Stimulated activated CD4-positive, alpha-beta T cell treated with anti-CD3 and anti-CD28 coated beads, Interleukin-12 subunit alpha, Interleukin-12 subunit beta, amount 100 ng/mL, for 24 hours (primary cell): ENCODE measurements at places on chromosomes 7 and 10.

- DNase-seq = no peak
These were observed 105.7 kb downstream of the RPS24 start for GRCh38 chr10:78139341-78139740.

GRCh38 chr7:35339811-35340210 lies 85.9 kb upstream of the TBX20 start:
- DNase-seq = no peak

DNA sequence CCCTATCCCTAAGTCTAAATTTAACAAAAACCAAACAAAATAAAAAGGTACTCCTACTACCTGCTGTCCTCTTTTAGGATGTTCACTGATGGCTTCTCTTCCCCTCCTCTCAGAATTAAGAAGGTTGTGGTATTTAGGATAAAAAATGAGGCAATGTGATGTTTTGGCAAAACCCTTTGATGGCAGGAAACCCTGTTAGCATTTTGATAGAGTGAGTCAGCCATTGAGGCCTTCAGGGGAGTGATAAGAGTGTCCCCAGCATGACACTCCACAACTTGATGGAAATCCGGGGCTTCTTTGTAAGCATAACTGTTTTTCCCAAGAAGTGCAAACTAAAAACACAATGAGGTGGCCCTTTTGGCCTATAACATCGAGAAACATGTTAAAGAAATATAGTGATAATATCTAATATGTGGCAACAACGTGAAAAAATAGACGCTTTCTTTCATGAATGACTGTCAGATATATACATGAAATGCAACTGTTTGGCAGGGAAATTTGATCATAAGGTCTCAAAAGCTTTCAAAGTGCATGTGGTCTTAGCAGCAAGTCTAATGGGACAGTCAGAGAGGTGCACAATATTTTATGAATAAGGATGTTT lies 55.0 kb downstream of the PRTFDC1 start:
- no peak for DNase-seq

- no peak for DNase-seq
These were observed 77.7 kb upstream of the GLI3 start for GRCh38 chr7:42314696-42315095.

DNA sequence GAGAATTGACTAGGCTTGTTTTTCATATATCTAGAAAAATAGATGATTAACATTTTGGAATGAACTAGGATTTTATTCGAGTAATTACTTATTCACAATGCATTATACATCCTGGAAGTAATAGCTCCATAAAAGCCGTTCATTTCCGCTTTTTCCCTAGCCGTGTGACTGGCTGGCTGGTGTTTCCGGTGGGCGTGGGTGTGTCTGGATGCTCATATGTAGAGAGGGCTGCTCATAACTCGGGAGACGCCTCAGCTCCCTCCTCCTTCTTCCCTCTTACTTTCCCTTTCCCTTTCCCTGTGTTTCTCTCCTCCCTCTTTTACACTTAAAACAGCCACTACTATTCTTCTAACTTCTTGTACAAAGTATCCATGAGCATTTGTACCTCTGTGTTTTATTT lies 187.7 kb upstream of the VSTM2A start:
- DNase-seq = no peak

DNA sequence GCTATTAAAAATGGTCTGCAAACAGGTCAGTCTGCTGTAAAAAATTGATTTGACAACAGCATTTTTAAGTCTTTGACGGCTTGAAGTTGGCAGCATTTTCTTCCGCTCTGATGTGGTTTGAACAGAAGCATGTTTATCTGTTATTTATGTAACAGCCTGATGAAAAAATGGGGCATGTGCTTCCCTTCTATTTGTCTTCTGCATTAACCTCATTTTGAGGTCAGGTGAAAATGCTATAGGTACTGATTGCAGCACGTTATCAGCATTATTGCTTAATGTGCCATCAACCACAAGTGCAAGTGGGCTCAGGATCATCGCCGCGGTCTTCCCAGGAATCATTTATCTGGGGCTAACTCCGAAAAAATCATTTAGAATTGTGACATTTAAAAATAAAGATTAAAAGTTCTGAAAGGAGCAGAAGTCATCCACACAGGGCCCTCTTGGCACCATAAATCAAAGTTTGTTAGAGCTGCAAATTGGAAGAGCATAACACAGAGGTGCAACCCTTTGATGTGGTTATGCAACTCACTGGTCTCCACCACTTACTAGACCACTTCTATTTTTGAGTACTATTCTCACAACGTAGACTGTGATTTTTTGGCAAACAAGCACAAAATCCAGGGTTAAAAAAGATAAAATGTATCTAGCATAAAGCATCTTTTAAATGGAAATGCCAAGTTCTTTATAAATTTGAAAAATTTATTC lies 307.7 kb downstream of the MDFIC start:
- no peak for DNase-seq

- no peak for DNase-seq
These were observed 5.0 kb upstream of the LUC7L2 start for GRCh38 chr7:139354729-139355128.

DNA sequence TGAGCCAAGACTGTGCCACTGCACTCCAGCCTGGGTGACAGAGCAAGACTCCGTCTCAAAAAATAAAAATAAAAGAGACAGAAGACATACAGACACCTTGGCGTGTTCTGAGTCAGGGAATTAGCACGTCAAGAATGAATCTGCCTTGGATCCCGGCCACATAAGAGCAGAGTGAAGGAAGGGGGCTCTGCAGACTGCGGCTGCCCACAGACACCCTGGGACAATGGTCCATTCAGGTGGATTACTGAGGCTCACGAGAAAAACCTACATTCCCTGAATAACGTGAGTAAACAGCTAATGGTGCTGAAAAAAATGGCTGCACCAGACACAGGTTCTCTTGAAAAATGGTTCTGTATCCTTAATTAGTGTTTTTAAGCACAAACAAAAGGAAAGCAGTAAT lies 100.1 kb upstream of the FGFR2 start:
- DNase-seq = no peak

DNA sequence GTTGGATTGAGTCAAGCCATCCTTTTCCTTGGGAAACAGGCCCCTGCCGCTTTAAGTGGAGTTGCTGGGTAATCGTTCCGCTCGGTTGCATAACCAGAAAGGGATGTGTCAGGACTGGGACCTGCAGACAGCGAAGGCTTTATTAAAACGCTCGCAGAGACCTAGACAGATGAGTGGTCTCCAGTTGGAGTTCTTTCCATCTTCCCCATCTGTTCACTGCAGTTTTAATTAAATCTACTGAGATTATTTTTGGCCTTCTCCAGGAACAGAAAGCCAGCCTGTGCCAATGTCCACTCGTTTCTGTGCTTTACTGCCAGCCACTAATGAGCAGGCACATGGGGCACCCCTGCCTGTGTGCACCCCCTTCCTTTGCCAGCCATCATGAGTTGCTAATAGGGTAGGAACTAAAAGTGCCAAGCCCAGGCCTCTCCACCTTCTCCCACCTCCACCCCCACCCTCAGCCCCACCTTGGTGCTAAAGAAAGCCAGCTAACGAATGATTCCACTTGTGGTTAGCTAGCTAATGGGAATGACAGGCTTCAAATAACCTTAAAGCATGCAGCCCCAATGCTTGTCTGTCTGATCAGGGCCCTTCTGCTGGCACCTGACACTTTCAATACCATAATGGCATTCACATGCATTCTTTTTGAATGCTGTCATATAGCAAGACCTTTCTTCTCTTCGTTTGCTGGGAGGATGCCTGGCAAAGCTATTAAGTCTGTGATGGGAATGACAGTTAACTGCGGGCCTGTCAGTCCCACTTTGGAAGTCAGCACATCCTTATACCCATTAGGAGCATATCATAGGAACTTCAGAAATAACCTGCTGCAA lies 556.8 kb upstream of the GALNT17 start:
- no peak for DNase-seq

DNA sequence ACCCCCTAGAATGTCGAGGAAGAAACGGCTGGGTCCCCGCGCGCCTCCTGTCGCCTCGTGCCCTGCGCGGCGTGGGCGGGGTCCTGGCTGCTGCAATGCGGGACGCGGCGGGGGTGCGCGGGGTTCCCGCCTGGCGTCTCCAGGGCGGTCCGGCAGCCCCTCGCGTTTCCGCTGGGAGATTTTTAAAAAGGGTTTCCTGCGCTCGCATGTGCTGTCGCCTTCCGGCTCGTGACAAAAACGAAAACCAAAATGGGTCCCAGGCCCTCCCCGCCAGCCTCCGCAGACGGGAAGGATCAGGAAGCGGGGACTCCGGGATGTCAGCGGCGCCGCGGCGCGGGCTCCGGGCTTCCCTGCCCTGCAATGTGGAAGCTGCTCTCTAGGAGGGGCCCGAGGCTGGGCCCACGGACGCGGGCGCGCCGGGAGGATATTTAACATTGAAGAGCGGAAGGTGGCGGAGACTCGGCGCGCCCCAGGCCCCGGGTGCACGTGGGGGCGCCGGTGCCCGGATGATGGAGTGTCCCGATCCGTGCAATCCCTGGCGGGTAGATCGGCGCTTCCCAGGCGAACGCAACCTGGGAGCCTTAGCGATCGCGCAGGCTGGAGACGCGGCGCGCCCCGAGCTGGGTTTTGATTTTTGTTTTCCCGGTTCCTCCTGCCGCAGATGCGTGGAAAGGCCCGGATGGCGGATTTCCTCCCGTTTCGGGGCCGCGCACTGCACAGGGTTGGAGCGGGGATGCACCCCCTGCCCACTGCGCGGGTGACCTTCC lies 1.0 kb downstream of the PFKP start:
- DNase-seq = peak; percentile 66

GRCh38 chr7:106064771-106065574 lies 47.1 kb downstream of the SYPL1 start:
- no peak for DNase-seq

GRCh38 chr7:110486549-110486948 lies 604.4 kb upstream of the LRRN3 start:
- no peak for DNase-seq

DNA sequence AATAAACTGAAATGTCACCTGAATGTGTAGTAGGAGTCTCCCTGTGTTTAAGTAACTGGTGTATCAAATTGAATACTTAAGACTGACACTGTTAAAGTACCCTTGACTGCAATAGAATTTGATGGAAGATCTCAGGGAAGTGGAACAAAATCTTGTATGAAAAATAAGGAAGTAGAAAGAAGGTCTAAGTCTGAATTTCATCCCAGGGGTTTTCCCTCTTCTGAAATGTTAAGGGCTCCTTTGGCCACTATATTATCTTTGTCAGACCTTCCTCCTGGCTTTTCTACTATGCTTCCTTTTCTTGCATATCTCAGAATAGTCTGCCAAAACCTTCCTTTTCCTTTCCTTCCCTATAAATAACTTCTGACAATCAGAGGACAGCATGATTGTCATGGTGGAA lies 59.6 kb downstream of the BLNK start:
- no peak for DNase-seq

- no peak for DNase-seq
These were observed 56.8 kb downstream of the PAX2 start for GRCh38 chr10:100802196-100802595.

GRCh38 chr10:63637901-63638327 lies 116.7 kb downstream of the REEP3 start:
- no peak for DNase-seq

- DNase-seq = no peak
These were observed 91.5 kb upstream of the TCERG1L start for GRCh38 chr10:131402771-131403650.

- DNase-seq = no peak
These were observed 844.9 kb upstream of the COBL start for GRCh38 chr7:52161483-52161882.

DNA sequence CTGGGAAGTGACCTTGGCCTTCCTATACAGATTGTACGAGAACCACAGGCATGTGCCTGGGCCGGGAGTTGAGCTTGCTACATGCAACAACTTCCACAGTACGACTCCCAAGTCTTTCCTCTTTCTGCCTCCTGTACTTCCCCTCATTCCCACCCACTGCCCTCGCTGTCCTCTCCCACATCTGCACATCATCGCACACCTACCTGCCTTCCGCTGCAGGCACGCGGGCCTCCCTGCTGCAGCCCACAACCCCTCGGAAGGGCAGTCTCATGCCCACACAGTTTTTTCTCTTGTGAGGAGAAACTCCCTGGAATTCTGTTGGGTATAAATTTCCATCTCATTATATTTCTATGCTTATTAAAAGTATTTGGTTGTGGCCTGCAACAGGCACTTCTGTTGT lies 117.2 kb downstream of the ACTR3B start:
- DNase-seq = no peak

GRCh38 chr10:126227762-126228134 lies 160.5 kb downstream of the ADAM12 start:
- DNase-seq = no peak

- no peak for DNase-seq
These were observed 1177.6 kb upstream of the C7orf33 start for GRCh38 chr7:147412782-147413556.

DNA sequence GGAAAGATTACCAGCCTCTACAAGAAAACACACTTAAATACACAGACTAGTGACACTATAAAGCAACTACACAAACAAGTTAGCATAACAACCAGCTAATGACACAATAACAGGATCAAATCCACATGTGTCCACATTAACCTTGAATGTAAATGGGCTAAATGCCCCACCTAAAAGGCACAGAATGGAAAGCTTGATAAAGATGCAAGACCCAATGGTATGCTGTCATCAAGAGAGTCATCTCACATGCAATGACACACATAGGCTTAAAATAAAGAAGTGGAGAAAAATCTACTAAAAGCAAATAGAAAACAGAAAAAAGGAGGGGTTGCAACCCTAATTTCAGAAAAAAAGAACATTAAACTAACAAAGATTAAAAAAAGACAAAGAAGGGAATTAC lies 14.0 kb upstream of the GIMAP4 start:
- no peak for DNase-seq

DNA sequence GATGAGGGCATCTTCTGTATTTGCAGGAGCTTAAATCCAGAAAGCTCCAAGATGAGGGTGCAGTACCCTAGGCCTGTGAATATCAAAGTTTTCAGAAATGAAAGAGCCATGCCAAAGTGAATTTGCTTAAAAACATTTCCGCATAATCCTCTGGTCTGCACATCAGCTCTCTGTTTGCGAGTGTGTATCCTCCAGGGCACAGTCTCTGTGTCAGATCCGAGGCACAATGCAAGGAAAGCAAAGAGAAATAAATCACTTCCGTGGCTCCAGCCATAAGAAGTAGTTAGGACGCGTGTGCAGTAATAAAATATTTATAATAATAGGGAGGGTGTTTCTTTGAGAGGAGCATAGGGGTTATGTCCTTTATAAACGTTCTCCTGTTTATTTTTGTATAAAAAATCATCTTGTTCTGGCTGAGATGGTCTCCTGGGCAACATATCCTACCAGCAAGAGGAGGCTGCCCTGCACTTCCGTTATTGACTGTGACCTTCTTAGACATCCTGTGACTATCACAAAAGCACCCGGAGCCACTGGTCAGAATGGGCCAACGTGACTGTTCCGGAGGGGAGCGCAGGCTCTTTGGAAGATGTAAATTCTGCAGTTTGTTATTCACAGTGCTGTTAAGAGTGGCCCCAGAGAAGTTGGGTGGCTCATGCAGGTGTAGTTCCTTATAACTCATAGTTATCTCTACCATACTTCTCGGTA lies 667.6 kb upstream of the FOXK1 start:
- DNase-seq = no peak
